ENCODE measurements at places on chromosomes 13 and 19.

DNA sequence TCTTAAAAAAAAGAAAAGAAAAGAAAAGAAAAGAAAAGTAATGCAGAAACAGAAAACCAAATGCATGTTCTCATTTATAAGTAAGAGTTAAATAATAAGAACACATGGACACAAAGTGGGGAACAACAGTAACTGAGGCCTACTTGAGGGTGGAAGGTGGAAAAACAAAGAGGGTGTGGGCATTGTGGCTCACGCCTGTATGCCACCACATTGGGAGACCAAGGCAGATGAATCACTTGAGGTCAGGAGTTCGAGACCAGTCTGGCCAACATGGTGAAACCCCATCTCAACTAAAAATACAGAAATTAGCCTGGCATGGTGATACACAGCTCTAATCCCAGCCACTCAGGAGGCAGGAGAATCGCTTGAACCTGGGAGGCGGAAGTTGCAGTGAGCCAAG lies 8.1 kb downstream of the ZNF708 start:
- DNase-seq: no peak

DNA sequence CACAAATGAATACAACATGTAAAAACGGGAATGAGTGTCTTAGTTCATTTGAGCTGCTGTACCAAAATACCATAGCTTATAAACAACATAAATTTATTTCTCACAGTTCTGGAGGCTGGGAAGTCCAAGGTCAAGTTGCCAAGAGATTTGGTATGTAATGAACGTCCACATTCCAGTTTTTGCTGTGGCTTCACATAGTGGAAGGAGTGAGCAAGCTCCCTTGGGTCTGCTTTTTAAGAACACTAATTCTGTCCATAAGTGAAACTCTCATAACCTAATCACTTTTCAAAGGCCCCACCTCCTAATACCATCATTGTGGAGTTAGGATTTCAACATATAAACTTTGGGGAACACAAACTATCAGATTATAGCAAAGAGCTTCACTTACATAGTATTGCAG lies 1189.6 kb downstream of the PCDH9 start:
- no peak for DNase-seq

- DNase-seq: peak; percentile 54
Observed at GRCh38 chr19:1001538-1002166, 1.4 kb downstream of the GRIN3B start.

- DNase-seq: no peak
Observed at GRCh38 chr13:110415669-110416068, 108.6 kb downstream of the COL4A2 start.

DNA sequence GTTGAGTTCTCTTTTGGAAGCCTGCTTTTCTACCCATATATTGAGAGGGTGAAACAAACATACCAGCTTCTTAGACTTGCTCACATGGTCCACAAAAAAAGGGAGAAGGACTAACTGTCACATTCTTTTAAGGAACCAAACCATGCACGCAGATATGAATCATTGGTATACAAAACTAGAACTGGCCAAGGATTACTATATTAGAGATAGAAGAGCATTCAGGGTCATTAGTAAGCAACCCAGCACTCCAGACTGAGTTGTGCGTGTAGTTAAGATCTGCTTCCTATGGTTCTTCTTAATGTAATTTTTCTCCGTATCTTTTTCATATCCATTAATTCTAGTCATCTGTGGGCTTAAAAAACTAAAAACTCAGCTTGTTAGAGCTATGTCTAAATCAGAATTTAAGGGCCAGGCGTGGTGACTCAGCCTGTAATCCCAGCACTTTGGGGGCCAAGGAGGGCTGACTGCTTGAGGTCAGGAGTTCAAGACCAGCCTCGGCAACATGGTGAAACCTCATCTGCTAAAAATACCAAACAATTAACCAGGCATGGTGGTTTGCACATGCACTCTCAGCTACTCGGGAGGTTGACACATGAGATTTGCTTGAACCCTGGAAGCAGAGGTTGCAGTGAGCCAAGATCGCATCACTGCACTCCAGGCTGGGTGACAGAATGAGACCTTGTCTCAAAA lies 19.6 kb downstream of the ALG5 start:
- no peak for DNase-seq

DNA sequence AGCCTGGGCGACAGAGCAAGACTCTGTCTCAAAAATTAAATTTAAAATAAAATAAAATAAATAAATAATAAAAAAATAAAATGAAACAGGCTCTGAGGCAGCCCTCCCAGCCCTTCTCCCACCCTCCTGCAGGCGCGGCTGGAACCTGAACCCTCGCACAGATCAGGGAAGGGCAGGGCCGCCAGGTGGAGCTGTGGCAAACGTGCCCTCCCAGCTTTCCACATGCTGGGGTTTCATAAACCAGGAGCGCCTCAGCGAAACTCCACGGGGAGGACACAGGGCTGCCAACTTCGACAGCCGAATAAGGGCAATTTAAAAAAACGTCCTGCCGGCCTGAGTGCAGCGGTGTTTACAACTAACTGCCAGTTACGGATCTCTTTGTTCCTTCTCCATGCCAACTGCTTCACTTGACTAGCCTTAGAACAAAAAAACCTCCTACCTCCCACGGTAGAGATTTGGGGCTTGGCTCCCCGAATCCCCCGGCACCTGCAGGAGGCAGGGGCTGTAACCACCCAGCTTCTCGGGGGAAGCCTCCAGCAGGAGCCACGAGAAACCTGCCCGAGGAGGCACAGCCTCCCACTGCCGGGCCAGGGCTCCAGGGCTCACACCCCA lies 15.9 kb downstream of the ZNF787 start:
- DNase-seq: no peak

GRCh38 chr13:95433537-95433936 lies 119.0 kb upstream of the CLDN10 start:
- no peak for DNase-seq

GRCh38 chr13:31538067-31539042 lies 201.0 kb upstream of the RXFP2 start:
- DNase-seq: no peak

- DNase-seq: no peak
Observed at GRCh38 chr13:96216543-96216942, 126.6 kb downstream of the HS6ST3 start.

GRCh38 chr13:29624997-29625396 lies 29.5 kb upstream of the SLC7A1 start:
- no peak for DNase-seq

DNA sequence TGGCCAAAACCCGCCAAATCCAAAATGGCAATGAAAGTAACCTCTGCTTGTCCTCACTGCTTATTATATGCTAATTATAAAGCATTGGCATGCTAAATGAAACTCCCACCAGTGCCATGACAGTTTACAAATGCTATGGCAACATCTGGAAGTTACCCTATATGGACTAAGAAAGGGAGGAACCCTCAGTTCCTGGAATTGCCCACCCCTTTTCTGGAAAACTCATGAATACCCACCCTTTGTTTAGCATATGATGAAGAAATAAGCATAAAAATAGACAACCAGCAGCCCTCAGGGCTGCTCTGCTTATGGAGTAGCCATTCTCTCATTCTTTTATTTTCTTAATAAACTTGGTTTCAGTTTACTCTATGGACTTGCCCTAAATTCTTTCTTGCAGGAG lies 269.8 kb downstream of the OLFM4 start:
- DNase-seq: no peak

DNA sequence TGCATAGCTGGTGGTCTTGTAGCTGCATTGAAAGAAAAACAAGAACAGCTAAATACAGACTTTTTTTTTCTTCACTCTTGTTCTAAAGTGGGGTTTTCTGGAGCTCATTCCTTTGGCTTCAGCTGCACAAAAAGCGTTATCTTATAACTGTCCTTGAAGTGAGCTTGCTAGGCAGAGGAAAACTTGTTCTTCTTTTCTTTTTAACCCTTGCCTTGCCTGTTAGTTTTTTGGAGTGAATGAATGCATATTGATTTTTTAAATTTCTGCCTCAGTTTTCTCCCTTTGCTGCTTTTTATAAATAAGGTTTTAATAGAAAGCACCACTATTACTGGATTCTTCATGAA lies 1.5 kb downstream of the ZNF765 start:
- DNase-seq: no peak

DNA sequence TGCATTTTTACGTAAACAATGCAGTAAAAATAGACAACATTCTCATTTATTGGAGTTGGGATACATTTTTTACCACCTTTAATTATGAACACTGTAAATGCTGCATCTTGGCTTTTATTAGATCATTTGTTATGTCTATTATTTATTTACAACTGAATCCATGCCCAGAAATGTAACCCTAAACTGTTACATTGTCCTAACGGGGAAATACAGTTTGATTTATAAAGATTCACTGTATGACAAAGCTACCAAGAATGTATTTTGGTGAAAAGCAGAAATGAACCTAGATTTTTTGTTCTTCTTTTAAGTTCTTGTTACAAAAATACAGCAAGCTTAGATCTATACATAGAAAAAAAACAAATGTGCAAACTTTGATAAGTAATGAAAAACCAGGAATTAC lies 1.1 kb downstream of the METTL21C start:
- DNase-seq: no peak

DNA sequence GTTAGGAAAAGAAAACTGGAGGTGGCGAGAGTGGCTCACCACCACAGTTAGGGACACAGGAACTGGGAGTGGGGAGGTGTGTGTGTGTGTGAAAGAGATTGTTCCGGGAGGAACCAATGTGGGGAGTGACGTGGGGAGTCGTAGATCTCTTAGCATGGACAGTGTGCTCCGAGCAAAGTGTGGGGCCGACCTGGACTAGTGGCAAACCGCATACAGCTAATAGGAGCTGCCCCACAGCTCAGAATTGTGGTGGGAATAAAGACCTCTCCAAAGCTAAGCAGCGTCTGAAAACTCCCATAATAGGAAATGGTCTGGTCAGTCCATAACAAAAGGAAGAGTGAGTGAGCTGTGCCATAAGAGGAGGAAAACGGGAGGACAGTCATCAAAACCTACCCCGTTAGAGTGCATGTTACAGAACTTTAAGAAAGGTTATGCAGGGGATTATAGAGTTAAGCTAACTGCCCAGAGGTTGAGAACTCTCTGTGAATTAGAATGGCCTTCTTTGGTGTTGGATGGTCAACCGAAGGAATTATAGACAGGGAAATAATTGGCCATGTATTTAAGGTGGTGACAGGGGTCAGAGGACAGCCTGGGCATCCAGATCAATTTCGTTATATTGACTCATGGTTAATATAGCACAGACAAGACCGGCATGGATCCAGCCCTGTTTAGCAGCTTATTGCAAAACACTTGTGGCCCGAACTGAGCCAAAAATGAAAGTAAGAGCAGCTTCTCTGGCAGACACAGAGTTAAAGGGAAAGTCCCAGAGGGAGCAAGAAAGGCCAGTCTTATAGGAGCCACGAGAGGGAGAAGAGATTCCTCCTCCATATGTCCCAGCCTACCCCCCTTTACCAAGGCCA lies 8.9 kb upstream of the SLC15A1 start:
- no peak for DNase-seq

DNA sequence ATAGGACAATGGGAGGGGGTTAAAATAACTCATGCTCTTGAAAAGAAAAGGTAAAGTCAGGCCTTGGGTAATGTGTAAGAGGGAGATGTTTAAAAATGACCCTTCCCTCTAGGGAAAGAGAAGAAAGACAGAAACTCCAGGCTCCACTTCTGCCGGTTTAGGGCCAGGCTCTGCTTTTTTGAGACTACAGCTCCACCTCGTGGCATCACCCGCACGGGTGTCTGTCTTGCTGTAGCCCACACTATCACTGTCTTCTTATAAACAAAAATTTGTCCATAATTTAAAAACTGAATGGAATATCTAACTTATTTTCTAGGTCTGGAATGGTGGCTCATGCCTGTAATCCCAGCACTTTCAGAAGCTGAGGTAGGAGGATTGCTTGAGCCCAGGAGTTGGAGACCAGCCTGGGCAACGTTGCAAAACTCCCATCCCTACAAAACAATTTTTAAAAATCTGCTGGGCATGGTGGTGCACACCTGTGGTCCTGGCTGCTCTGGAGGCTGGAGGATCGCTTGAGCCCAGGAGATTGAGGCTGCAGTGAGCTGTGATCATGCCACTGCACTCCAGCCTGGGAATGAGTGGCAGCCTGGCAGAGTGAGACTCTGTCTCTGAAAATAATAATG lies 65.1 kb upstream of the GTF3A start:
- peak; percentile 27 for DNase-seq

GRCh38 chr19:57280962-57281400 lies 696 bp downstream of the ZNF460 start:
- no peak for DNase-seq

DNA sequence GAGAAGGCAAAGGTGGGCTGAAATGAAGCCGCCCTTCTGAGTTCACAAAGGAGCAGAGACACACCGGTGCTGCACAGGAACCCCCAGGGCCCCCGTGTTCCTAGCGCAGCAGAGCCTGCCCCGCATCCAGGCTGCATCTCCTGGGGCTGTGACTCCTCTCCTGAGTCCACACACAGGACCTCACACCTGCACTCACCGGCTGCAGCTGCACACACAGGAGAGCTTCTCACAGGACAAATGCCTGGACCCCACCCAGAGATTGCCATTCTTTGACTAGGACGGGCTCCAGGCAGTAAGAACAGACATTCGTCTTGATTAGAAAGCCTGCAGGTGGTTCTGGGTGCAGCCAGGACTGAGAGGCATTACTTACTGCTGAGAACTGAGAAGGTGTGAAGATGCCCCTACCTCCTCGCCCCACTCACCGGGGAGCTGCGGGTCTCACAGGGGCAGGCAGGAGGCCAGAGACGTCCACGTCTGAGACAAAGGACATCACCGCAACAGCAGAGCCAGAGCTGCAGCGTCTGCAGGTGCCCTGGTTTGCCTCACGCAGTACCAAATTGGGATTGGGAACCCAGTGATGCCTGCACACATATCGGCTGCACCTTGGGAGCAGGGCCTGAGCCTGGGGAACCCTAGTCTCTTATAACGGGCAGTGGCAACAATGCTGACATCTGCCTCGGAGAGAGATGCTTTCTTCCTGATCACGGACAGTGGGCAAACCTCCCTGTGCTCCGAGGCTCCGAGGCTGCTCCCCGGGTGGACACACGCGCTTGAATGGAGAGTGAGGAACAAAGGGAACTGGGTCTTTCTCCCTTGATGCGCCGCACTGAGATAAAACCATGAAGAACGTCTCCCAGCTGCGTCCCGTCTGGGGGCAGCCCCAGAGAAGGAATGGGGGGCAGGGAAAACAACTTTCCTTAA lies 50.4 kb downstream of the RASA3 start:
- DNase-seq: no peak

DNA sequence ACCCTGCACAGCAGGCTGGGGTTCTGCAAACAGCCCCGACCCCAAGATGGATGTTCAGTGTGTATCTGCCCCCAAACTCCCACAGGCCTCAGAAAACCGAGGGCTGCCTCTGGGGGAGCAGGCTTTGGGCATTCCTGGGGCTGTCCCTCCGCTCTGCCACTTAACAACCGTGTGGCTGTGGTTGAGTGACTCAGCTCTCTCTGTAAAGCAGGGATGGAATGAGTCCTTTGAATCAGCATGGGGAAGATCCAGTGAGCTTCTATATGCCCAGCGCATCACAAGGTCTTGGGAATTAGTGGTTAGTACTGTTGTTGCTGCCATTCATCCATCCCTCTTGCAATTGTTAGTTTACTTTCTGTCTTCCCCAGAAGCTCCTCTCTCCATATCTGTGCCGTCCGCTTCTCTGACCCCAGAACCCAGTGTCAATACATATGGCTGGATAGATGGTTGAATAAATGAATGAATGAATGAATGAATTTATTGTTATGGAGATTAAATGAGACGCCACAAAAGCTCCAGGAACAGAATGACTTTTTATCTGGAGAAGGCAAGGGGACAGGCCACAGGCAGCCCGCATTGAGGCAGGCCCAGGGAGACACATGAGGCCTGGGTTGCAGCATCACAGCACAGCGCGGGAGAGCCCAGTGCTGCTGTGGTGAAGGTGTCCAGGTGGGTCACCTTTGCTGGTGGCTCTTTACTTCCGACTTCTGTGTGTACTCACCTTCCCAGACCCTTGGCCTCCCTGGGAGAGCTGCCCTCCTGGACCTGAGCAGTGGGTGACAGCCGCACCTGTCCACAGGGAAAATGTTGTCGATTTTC lies 89.2 kb downstream of the RGCC start:
- DNase-seq: no peak
